ENCODE measurements at places on chromosomes 1 and 21. TPM values are rescaled to one million over a fixed set of nuclear protein-coding genes. Genes with fewer than 3 reads are reported as not detected.
A peak's percentile ranks its signal among the peaks of the same experiment; 100 is the strongest.

Gene NEK2
- polyA plus RNA-seq, result 19.3 TPM

- DNase-seq, result no peak
Observed at GRCh38 chr1:59062743-59063142, 234.2 kb upstream of the FGGY start.

DNA sequence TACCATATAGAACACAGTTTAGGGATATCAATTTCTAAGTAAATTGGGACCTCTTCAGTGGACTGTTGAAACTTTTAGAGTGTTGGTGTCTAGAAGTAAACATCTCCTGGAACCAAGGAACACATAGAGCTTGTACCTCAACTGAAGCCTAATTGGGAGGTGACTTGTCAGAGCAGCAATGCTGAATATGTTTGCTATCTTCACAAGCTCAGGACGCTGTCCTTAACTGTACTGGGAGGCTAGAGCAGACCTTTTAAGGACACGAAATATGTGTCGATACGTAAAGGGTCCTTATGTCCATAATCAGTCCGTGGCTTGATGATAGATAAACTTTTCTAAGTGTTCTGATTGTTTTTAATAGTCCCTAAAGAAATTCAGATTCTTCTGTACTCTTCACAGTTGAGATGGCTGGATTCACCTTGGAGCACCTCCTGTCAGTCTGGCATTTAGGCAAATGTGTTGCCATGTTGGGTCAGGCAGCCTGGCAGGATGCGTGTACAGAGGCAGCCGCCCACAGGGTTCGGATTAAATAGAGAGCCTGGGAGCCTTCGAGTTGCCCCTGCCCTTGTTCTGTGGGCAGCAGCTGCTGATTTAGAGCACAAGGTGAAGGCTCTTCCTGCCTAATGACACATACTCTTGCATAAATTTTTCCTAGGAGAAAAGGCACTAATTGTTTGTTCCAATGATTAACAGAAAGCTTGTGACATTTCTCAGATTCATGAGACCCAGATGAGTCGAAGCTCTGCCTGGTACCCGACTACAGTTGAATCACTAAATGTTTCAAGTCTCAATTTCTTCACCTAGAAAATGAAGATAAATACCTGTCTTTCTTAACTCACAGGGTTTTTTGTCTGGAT is 3.6 kb downstream of the ACTN2 start:
- DNase-seq, result no peak

GRCh38 chr1:101366513-101367215 is 129.8 kb downstream of the S1PR1 start:
- DNase-seq, result no peak

GRCh38 chr21:42093991-42094421 is 22.9 kb downstream of the UMODL1 start:
- no peak for DNase-seq

GRCh38 chr1:63127376-63127775 is 195.0 kb upstream of the FOXD3 start:
- no peak for DNase-seq

- DNase-seq, result no peak
Observed at GRCh38 chr21:22889445-22889844, 1891.2 kb downstream of the NCAM2 start.

DNA sequence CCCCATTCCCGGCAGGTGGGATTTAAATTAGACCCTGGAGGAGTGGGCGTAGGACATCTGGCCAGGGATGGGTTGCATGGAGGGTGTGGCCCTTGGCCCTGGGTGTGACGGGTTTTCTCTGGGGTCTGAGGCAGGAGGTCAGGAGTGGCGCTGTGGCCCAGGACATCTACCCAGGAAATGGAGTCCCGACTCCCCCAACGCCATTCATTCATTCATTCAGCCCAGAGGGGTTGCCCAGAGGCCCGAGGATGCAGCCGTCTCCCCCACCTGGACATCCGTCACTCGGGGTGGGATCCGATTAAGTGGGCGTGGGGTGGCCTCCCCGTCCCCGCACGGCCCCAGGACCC is 663 bp downstream of the ATP13A2 start:
- DNase-seq, result no peak

- no peak for DNase-seq
Observed at GRCh38 chr1:98030483-98030882, 109.6 kb upstream of the DPYD start.

- DNase-seq, result no peak
Observed at GRCh38 chr1:50968821-50969610, 1.0 kb upstream of the CDKN2C start.

- DNase-seq, result no peak
Observed at GRCh38 chr1:33397994-33398393, 32.9 kb downstream of the PHC2 start.

Gene MAD2L2
- polyA plus RNA-seq, result 45.9 TPM

DNA sequence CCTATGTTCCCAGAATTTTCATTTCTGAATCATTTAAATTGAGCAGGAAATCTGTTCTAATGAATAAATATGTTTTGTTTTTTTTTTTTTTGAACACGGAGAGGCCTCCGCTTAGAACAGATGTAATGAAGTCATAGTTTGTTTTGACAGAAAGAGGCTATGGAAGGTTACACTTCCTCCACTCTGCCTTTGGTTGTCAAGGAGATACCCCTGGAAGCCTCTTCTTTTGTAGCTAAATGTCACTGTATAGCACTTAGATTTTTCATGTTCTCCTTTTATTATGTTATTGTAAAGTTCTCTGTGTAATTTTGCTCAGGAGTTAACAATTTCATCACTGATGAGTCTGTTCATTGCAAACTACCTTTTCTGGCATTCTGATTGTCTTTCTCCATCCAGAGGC is 22.7 kb upstream of the GNG12 start:
- DNase-seq, result no peak

DNA sequence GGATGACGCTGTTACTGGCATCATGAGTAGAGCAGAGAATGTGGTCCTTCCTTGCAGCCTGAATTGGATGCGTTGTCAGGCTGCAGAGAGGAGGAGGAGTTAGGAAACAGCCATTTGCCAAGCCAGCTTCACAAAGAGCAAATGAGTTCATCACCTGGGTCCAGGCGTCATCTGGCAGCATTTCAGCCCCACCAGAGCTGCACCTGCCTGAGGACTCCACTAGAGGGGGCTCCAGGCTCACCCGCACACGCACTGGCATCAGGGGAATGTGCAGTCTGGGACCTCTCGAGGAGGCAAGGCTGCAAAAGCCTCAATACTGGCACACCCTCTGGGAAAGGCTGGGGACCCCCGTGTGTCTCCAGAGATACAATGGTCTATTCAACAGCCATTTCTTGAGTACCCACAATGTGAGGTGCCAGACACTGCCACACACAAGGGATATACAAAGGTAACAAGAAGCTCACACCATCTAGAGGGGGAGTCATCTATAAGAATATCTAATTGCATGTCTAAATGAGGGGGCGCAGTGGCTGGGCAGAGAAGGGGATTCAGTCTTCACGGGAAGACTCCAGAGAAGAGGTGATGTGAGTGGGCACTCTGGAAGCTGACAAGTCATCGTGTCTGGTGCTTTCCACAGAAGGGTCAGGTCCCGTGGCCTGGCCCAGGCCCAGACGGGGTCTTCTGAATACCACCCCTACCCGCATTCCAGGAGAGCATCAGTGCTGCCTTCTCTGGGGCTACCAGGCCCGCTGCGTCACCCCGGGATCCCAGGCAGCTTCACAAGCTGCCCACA is 53.5 kb upstream of the CNTN2 start:
- DNase-seq, result peak; percentile 63

DNA sequence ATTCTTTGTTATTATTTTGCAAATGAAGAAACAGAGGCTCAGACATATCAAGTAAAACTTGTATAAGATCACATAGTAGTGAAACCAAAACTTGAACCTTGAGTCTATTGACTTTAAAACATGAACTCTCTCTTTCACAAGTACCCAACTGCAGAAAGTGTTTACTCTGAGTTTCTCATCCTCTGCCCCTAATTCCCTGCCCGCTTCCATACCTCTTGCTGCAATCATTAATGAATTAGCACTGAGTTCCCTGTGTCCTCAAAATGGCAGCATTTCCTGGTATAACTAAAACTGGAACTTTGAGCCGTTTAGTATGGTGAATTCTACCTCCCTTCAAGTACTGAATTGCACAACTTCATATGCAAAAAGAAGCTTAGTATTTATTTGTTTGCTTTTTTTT is 147.7 kb upstream of the DNAH14 start:
- DNase-seq, result no peak

Gene ZSWIM5
- 7.6 TPM for polyA plus RNA-seq

Gene CD1B
- 0.13 TPM for polyA plus RNA-seq

Gene ANGPTL3
- 14.3 TPM for polyA plus RNA-seq

DNA sequence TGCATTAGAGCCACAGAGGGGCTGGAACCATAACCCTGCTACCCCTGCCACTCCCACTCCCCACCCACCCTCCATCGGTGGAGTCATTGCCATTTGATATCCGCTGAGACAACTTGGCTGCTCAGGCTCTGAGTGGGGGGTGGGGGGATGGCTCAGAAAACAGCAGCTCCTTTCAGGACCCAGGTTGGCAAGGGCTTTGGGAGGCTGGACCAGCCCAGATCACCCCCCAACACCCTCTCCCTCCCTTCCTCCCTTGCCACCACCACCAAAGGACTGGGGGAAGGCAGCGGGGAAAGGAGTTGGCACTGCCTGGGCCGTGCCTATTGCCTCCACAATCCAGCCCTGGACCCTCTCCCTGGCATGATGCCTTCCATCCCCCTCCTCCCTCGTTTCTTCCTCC is 1.7 kb downstream of the KCNJ10 start:
- no peak for DNase-seq

Gene RNU1-2
- polyA plus RNA-seq, result not detected

- DNase-seq, result no peak
Observed at GRCh38 chr1:202599669-202600431, 110.4 kb downstream of the SYT2 start.

DNA sequence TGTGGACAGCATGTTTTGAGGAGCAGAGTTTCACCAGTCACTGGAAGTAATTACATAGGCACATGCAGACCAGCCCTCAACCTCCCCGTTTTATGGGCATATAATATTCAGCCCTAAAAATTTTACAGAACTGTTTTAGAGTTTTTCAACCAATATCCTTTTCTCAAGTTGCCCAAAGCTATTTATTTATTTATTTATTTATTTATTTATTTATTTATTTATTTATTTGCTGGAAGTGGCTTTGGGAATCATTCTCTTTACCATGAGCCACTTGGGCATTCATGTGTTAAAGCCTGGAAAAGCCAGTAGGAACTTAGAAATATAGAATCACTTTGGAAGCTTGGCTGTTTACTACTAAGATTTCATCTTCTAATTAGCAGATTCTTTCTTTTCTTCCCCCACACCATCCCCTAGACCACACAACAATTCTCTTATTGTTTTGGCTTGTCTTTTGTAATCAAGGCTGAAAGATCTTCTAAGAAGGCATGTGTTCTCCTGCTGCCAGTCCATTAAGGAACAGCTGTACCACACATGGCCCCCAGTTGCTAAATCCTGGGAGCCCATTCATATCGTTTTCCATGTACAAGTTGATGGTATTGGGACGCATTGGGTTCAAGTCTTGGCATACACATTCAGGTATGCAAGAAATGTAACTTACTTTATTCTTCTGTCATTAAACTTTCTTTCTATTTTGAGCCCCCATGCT is 220.0 kb downstream of the PAPPA2 start:
- DNase-seq, result no peak

Gene HTR6
- 1.4 TPM for polyA plus RNA-seq

GRCh38 chr1:28036431-28036830 is 52.0 kb downstream of the EYA3 start:
- no peak for DNase-seq

- DNase-seq, result no peak
Observed at GRCh38 chr1:206023695-206024094, at the start of gene CTSE. CTSE (minus strand) TSS chr1:206023895; CDS start chr1:206023791, 104 bp downstream.

DNA sequence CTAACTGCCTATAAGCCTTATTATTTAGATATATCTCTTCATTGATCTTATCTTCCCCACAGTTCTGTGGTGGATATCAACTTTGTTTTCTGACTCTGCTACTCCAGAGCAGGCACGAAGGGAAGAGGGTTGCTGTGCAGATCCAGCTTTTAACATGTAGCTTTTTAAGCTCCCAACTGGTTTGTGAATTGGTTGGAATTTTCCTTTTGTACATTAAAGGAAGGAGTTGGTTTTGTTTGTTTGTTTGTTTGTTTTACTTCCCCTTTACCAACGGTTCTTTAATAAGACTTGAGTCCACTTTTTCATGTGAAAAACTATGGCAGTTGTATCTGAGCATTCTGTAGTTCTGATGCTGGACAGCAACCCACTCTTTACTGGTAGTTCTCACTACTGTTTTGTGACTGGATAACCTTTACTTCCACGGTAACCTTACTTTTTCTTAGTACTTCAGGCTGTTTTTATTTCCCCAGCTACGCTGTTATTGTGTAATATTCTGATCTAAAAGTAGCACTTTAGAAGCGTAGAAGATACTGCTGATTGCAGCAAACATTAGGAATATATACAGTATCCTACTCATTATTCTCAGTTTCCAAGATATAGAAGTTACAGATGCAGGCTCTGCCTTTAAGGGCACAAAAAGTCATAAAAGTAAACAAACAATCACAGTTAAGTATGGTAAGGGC is 1.6 kb downstream of the GNPAT start:
- DNase-seq, result no peak

DNA sequence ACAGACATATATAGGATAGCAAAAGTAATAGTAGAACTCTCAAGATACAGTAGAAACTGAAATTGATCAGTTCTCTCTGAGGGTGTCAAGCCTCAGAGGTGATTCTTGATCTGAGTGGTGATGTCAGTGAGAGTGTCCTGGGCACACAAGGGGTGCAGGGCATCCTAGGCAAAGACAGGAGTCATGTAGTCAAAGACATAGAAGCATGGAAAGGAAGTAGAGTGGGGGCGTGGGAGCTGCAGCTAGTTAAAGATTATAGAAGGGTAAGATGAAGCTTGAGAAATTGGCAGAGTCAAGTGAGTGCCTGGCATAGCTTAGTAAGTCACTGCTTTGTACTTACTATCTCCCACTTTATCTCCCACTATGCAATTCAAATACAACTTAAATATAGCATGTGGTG is 22.8 kb downstream of the CDC7 start:
- DNase-seq, result no peak

DNA sequence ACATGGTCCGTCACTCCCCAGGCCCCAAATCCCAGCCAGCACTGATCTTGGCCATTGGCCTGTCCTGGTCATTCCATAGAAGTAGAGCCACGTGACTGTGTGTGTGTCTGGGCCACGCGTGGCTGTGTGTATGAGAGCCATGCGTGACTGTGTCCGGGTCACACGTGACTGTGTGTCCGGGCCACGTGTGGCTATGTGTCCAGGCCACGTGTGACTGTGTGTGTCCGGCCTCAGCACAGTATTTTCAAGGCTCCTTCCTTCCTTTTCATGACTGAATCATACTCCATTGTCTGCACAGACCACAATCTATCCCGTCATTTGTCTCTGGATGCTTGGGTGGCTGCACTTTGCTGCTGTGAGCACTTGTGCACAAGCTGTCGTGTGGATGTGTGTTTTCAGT is 67.4 kb downstream of the SKI start:
- no peak for DNase-seq

Gene TRIM45
- polyA plus RNA-seq, result 15.0 TPM

DNA sequence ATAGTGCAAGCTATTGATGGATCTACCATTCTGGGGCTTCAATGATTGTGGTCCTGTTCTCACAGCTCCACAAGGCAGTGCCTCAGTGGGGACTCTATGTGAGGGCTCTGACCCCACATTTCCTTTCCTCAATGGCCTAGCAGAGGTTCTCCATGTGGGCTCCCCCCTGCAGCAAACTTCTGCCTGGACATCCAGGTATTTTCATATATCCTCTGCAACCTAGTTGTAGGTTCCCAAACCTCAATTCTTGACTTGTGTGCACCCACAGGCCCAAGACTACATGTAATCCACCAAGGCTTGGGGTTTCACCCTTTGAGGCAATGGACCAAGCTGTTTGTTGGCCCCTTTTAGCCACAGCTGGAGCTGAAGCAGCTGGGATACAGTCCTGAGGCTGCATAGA is 35.9 kb upstream of the CFHR3 start:
- no peak for DNase-seq

GRCh38 chr1:155186067-155186793 is 12.6 kb downstream of the TRIM46 start:
- no peak for DNase-seq
